AG20443 (cell line): ENCODE measurements at places on chromosomes 4 and X.

- no peak for DNase-seq
These were observed 775 bp upstream of the YIPF6 start for GRCh38 chrX:68498044-68498507.

DNA sequence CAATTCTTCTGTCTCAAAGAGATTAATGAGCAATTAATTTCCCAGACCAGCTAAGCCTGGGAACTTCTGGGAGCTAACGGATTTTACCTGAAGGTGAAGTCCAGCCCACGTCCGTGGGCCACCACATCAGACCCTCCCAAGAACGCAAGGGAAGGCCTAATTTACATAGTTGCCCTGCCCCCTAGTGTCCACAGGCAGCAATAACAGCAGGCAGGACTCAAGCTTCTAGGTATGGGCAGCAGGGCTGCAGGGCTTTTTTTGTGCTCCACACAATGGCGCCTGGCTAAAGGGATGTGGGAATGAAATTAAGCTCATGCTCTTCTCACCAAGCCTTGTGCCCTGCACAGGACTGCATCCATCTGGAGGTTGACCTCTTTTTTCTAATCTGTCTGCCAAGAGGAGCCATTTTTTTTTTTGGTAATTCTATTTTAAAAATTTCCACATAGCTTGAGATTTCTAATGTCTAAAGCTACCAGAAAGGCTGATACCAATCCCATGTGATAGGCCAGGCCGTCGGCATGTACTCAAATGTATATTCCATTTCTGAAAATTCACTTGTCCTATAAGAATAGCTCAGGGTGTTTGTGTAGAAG is 111.9 kb upstream of the TMEM164 start:
- DNase-seq = peak; percentile 72

GRCh38 chrX:107766470-107767150 is 9.0 kb downstream of the TSC22D3 start:
- DNase-seq = peak; percentile 57

DNA sequence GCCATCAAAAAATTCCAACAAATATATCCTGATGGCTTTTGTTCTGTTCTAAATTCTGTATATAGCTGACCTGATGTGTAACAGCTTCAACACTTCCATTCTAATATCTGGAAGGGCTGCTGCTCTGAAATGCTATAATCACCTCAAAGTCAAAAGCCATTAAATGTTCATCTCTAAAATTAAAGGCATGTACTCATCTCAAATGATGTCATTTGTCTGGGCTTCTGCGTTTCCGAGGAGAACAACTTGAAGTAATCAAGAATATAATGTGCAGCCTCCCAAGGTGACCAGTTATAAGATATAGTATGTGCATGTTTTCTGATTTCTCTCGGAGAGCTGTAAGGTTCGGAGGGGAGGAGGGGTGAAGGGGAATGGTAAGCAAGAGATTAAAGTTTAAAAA is 237.6 kb downstream of the SCFD2 start:
- no peak for DNase-seq

GRCh38 chr4:75071317-75071716 is 138.4 kb downstream of the PARM1 start:
- no peak for DNase-seq

GRCh38 chrX:21975812-21976211 is 35.3 kb downstream of the SMS start:
- no peak for DNase-seq

DNA sequence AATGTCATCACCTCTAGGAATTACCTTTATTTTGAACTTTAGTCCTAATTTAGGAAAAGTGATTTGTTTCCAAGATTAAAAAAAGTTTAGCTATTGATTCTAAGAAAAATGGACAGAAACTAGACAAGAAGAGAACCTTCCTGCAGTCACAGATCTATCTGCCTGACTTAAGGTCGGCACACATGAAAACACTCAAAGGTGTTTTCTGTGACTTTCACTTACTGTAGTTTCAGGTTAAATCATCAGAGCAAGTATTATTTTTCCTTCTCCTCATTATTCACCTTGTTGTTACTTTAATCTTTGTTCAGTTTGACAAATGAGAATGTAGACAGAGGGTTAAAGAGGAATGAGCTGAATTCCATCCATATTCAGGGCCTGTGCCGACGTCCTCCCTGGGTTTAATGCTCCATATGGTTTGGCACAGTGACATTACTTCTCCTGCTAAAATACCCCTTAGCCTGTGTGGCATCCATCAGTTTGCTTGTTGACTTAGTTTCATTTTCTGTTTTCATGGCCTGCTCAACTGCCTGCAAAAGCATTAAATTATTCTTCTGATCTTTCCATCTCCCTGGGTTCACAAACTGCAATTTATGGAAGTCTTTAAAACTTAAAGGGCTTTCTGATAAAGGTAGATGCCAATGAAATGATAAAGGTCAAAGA is 352.7 kb downstream of the NKX6-1 start:
- DNase-seq = no peak

DNA sequence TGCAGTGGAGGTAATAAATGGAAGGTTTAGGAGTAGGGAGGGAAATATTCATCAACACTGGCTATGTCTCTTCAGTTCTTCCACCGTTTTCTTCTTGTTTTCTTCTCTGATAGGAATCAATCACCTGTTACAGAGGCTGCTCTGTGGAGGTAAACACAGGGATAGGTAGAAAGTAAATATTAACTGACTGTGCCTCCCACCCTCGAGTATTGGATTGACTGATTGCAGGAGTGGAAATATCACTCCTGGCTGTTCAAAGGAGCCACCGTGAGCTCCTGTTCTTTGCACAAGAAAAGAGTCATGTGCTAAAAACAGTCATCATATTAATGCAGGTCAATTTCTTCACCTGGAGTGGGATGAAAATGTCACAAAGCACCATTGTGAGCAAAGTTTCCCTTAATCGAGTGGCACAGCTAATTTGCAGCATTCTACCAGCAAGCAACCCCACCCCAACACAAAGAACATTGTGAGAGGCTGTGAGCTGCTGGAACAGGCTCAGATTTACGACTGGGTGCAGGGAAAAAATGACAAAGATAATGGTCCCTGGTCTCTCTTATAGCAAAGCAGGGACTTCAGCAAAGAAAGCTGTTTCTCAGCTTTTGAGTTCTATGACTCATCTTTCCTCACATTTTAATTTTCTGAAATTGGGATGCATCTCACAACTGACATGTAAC is 113.7 kb upstream of the TSPAN5 start:
- no peak for DNase-seq

DNA sequence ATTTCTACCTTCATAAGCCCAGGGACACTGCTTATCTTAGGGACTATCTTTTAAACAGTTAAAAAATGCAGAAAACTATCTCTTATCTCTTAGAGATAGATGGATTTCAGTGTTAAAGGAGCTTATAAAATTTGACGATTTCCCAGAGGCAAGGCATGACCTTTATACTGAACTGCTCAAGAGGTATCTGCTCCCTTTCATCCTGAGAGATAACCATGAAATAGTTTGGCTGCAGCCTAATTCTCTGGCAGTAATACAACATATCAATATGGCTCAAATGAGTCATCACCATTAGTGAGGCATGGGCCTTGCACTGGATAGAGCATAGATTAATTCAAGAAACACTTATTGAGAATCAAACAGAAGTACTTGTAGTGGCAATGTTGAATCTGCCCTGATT is 348.2 kb upstream of the GRIA3 start:
- no peak for DNase-seq

DNA sequence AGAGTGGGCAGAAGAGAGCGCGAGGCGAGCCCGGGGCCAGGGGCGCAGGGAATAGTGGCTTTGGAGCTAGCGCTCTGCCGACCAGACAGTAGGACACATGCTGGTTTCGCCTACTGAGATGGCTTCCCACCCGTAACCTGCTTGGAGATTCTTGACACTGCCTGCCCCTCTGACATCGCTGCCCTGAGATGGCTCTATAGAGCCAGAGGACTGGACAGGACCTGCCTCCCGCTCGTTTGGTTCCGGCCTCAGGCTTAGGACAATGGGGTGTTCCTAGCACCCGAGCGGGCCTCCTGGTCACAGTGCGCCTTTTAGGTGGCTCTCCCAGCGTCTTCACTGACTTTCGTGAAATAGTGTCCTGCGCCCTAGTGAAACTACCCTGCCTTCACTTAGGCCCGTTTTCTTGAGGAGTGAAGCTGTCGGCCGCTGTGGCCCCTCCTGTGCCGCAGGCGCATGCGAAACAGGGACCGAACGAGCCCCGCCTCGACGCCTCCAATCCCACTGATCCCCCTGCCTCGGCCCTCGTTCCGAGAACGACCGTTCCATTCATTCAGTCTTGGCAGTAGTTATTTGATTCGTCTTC is 608 bp downstream of the TAF1 start:
- peak; percentile 37 for DNase-seq

GRCh38 chr4:170849969-170850368 is 760.2 kb upstream of the AADAT start:
- no peak for DNase-seq

GRCh38 chrX:8025705-8026104 is 98.5 kb upstream of the PNPLA4 start:
- DNase-seq = no peak

DNA sequence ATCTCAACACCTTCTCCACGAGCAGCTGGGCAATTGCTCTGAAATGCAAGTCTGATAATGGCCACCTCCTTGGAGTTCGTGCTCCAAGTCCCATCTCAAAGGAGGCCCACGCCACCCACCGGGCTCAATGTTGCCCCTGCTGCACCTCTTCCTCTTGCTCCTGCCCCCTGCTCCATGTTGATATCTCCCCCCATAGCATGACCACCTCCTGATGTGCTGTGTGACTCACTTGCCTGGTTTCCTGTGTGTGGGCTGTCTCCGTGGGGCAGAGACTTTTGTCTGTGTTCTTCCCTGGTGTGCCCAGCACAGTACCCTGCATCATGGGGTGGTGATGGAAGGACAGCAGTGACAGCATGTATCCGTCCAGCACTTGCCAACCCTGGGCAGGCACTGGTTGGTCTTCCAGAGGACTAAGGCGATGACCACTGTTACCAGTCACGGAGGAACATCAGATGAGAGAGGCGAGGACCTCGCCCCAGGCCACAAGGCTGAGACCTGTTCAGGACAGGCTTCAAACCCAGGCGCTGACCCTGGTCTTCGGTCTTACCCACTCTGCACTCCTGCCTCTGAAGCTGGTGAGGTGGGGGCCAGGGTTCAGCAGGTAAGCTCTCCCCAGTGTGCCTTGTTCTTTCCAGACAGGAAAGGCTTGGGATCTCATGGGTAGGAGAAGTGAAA is 104.6 kb upstream of the LRPAP1 start:
- no peak for DNase-seq
